COLO829 (cell line): ENCODE measurements at places on chromosomes 5 and 9.

DNA sequence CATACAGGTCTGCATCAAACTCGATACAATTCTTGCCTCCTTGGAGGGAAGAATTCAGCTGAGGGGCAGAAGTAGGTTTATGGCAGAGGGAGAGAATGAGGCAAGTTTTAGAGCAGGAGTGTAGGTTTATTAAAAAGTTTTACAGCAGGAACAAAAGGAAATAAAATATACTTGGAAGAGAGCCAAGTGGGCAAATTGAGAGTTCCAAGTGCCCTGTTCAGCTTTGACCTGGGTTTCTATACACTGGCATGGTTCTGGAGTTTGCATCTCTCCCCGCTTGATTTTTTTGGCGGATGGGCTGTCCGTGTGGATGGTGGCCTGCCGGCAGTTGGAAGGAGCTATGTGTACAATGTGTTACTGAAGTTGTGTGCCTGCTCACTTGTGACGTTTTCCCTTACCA lies 116.1 kb downstream of the ALDH1A1 start:
- DNase-seq, result no peak

- no peak for DNase-seq
Measured at GRCh38 chr5:153209016-153209415, 281.5 kb upstream of the GRIA1 start.

DNA sequence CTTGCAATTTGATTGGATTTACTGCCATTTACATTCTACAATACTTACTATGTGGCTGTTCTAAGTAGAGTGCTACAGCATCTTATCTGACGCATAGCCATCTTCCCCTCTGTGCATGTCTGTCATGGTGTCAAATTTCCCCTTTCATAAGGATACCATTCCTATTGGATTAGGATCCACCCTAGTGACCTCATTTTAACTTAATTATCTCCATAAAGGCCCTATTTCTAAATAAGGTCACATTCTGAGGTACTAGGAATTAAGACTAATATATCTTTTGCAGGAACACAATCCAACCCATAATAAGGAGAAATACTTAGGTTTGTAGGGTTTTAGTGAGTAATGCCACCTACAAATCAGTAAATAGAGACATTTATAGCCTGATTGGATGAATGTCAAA lies 268.0 kb downstream of the ADAMTSL1 start:
- no peak for DNase-seq

DNA sequence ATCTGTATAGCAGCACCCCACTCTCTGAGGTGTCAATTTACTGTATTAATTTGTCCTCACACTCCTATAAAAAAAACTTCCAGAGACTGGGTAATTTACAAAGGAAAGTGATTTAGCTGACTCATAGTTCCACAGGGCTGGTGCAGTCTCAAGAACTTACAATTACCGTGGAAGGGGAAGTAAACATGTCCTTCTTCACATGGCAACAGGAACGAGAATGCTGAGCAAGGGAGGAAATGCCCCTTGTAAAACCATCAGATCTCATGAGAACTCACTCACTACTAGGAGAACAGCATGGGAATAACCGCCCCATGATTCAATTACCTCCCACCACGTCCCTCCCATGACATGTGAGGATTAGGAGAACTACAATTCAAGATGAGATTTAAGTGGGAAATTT lies 602.6 kb downstream of the MTRR start:
- no peak for DNase-seq

DNA sequence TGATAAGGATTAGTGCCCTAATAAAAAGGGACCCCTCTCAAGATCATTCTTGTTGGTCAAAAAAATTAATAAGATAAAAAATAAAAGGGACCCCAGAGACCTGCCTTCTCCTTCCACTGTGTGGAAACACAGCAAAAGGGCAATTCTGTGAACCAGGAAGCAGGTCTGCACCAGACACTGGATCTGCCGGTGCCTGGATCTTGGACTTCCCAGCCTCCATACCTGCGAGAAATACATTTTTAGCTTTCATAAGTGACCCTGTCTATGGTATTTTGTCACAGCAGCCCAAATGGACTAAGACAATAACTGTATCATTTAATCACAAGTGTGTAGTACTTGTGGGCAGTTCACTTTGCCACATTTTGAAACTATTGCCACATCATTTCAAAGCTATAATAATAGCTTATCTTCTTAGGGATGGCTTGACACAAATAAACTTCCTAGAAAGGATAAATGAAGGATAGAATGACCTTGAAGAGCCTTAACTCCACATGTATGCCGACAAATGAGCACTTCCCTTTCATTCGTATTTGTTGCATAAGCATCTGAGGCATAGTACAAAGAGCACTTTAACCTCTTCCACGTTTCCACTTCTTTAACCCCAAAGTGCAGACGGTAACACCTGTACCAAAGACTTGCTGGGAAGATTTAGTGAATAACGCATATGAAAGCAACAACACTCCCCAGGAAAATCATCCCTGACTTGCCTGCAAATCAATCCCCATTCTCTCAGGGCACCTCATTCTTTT lies 336.5 kb downstream of the RFX3 start:
- no peak for DNase-seq

GRCh38 chr5:154740483-154740882 lies 14.7 kb upstream of the LARP1 start:
- peak; percentile 11 for DNase-seq

DNA sequence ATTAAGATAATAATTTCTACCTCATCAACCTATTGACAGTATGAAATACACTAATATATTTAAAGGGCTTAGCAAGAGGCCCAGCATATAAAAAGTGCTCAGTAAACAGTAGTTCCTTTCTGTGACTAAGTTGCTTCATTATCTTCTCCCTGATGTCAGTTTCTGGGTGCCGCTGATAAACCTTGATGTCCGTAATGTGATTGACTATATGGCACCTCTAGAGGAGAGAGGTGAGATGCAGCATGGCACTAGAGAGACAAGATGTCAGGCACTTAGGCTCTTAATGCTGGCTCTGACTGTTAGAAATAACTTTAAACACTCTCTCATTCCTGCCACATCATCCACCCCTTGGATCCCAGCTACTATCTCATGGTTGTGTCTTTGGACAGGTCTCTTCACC lies 455.9 kb upstream of the KLF4 start:
- DNase-seq, result no peak

DNA sequence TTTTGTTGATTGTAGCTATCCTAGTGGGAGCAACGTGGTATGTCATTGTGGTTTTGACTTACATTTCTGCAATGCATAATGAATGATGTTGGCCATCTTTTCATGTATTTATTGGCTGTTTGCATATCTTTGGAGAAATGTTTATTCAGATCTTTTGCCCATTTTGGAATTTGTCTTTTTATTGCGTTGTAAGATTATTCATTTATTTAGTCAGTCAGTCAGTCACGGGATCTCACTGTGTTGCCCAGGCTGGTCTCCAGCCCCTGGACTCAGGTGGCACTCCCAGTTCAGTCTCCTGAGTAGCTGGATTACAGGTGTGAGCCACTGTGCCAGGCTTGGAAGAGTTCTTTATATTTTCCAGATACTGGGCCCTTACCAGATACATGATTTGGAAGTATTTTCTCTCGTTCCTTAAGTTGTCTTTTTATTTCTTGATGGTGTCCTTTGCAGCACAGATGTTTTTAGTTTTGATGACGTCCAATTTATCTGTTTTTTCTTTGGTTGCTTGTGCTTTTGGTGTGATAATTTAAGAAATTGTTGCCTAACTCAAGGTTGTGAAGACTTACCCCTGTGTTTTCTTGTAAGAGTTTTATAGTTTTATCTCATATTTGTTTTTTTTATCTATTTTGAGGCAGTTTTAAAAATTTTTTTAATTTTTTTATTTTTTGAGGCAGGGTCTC lies 67.1 kb downstream of the EHMT1 start:
- no peak for DNase-seq

DNA sequence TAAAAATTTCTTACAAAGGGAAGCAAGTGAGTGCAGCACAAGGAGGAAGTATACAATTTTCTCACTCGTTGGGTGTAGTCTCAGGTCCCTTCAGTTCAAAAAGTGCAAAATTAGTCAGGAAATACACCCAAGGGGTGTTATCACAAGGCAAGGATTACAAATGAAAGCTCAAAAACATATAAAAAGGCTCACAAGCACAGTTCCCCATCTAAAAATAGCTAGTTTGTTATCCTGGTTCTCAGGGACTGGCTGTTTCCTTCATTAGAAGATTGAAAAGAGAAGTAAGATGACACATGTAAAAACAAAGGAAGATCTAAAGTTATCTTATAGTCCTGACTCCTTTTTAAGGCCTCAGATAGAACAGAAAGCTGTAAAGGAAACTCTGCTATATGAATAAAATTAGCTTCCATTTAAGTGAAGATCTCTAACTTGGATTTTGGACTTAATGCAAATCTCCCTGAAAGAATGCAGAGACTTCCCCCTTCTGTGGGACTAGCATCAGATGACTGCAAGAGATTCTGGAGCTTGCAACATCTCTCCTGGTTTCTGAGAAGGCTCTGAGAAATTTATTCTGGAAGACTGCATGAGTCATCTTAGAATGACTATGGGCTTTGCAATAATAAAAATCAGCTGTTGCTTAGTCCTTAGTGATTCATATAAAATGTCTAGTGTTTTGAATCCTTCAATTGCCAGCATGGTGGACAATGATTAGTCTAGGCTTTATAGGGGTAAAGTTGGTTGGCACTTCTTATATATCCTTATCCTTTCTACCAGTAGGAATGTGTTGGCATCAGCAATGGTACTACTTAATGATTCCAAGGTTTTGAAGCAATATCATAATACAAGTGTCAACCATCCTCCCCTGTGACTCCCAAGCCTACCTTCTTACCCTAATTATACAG lies 25.4 kb downstream of the DAB2 start:
- DNase-seq, result peak; percentile 64

- DNase-seq, result peak; percentile 69
Measured at GRCh38 chr5:56140073-56140472, 93.1 kb downstream of the ANKRD55 start.

GRCh38 chr5:111017731-111018130 lies 53.8 kb upstream of the TSLP start:
- no peak for DNase-seq

GRCh38 chr9:21398955-21399489 lies 9.9 kb upstream of the IFNA8 start:
- DNase-seq, result no peak

DNA sequence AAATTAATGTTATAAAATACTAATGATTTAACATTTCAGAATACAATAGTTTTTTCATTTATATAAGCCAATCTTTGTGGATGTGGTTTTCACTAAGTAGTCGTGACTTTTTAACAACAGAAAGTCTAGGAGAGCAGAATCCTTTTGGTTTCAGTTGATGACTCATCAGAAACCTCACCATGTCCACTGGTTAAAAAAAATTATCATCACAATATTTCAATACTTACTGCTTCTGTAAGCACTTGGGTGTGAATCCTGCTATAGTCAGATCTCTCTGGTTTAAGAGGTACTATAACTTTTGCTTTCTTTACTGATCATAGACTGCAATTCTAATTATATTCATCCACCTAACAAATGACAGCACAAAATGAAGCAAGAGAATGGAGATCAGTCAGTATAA lies 77.2 kb downstream of the MRPS30 start:
- DNase-seq, result peak; percentile 21

DNA sequence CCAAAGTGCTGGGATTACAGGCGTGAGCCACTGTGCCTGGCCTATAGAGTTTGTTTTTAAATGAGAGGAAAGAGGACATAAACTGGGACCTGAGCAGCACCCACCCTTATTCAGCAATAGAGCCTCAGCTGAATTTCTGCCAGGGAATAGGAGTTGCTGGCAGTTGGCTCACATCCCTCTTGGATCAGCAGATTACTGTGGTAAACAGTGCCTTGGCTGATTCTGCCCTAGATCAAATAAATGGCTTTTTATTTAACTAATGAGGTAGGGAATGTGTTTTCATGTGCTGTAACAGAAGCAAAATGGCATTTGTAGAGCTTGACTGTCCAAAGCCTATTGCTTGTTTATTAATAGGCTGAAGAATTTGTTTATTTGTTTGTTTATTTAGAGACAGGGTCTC lies 2.1 kb downstream of the ARHGEF37 start:
- no peak for DNase-seq

DNA sequence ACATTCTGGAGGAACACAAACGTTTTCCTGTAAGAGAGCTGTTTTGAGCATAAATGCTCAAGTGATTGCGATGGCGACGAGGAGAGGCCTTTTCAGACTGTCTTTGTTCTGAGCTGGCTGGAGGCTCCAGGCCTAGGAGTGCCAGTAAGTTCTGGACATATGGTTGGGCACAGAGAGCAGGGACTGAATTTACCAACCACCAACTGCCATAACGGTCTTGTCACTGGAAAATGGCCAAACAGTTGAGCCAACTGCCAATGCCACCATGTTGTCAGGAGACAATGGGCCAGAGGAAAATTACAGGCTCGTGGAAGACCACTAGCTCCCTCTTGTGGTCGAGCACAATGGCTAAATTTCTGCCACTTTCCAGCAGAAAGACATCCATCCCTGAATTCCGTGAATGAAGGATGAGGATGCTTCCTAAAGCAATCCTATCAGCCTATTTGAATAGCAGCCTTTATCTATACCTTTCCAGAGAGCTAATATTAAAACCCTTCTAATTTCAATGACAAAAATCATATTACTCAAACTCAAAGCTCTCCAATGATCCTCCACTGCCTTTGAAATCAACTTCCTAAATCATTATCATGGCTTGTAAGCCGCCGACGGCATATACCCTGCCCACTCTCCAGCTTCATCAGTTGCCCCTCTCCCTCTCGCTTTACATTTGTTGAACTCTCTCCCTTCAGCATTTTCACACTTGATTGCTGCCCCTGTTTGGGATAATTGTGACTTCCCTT lies 66.9 kb upstream of the GLIS3 start:
- peak; percentile 58 for DNase-seq

GRCh38 chr5:36017622-36018021 lies 26.4 kb upstream of the UGT3A1 start:
- no peak for DNase-seq

DNA sequence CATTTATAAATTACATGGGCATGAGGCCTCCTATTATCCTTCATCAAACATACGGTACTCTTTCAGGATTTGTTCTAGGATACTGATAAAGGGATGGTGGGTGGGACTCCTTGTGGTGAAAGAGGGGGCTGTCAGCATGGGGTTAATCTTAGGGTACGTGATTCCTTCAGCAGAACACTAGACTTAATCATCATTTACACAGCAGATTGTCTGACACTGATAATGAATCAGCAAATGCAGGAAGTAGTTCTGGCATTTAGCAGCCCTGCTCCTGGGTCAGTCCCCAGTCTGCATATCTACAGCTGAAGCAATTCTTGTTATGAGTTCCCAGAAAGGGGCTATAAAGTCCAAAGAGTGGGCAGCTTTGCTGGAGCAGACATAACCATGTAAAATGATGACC lies 384.6 kb downstream of the SPOCK1 start:
- DNase-seq, result no peak

DNA sequence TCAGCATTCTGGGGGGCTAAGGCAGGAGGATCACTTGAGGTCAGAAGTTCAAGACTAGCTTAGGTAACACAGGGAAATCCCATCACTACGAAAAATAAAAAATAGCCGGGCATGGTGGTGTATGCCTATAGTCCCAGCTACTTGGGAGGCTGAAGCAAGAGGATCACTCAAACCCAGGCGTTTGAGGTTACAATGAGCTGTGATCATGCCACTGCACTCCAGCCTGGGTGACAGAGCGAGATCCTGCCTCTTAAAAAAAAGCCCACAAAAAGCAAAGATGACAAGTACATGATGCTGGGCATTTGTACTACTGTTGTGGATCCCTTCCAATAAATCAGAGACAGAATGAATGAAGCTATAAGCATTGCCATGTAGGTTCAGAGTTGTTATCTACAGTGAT lies 320.1 kb upstream of the PANK3 start:
- DNase-seq, result no peak

- no peak for DNase-seq
Measured at GRCh38 chr5:6676702-6677101, 36.5 kb upstream of the TENT4A start.

GRCh38 chr5:155794795-155795194 lies 532.2 kb upstream of the SGCD start:
- DNase-seq, result no peak
